Lower lobe of right lung (tissue), 2 donors: ENCODE measurements at places on chromosomes 4 and X. TPM values are rescaled to one million over a fixed set of nuclear protein-coding genes. Genes with fewer than 3 reads are reported as not detected.

Gene MAMLD1
- 3.0 TPM for total RNA-seq

GRCh38 chr4:76782837-76783236 lies 115.1 kb downstream of the SOWAHB start:
- DNase-seq, result no peak

Gene FGG
- total RNA-seq, result 236 TPM

Gene MMAA
- total RNA-seq, result 7.8 TPM

- no peak for DNase-seq
Measured at GRCh38 chrX:2224161-2224560, 276.6 kb downstream of the DHRSX start.

DNA sequence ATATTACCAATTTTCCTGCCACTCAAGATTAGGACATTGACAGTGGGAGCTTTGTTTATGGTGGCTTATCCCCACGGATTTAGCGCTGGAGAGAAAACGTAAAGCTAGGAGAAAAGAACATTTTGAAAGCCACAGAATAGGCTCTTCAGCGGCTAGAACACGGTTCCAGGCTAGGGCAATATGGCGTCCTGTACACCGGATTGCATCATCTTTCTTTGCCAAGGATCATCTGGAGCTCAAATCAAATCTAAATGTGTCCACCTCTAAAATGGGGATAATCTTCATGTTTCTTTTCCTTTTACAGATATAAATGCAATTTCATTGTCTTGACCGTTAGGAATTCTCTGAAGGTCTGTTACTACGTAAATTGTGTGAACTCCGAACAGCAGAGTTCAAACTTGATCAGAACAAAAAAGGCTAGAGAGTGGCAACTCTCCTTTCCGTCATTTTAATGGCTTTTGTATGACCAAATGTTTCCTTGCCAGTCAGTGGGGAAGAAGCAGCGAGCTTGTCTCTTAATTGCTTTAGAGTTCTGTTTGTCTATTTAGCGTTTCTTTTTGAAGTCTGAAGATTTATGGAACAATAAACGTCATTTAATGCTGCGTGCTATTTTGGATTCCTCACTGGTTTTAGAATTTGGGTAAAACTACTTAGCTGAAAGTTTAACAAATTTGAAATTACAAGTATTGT lies 2.6 kb upstream of the WWC2 start:
- DNase-seq, result no peak

Gene NOX1
- not detected for total RNA-seq

- no peak for DNase-seq
Measured at GRCh38 chrX:78658414-78658813, 714 bp downstream of the RTL3 start.
